H1 (cell line): ENCODE measurements at places on chromosomes 11 and 22.
A peak's percentile ranks its signal among the peaks of the same experiment; 100 is the strongest.

DNA sequence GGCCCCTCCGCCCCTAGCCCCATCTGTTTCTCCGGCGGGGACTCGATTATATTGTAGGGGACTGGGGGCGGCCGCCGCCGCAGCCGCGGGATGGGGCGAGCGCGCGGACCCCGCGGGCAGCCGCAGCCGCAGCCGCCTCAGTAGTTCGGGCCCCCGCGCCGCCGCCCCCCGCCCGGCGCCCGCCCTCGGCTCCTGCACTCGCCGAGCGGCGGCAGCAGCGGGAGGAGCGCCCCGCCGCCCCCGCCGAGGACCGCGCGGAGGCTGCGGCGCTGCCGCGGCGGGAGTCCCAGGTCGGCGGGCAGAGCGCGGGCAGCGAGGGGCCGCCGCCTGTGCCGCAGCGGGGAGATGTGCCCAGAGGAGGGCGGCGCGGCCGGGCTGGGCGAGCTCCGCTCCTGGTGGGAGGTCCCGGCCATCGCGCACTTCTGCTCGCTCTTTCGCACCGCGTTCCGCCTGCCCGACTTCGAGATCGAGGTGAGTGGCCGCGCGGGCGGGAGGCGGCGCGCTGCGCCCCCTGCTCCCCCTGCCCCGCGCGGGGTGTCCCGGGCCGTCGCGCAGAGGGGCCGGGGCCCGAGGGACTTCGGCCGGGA is at the start of gene CECR2:
TSS of gene CECR2 (plus strand) at position 22 of the 587 bp plus-strand sequence. CDS start at position 346, 324 bp downstream.
- peak; percentile 71 for DNase-seq

DNA sequence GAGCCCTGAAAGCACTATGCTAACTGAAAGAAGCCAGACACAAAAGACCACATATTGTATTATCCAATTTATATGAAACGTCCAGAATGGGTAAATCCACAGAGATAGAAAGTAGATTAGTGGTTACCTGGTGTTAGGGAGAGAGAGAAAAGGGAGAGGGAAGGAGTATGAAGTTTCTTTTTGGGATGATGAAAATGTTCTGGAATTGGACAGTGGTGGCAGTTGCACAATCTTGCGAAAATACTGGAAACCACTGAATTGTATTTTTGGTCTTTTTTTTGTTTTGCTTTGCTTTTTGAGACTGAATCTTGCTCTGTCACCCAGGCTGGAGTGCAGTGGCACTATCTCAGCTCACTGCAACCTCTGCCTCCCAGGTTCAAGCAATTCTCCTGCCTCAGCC is 63.5 kb downstream of the MRTFA start:
- no peak for DNase-seq

- DNase-seq = no peak
These were observed 15.6 kb downstream of the GRAMD4 start for GRCh38 chr22:46635756-46636155.

DNA sequence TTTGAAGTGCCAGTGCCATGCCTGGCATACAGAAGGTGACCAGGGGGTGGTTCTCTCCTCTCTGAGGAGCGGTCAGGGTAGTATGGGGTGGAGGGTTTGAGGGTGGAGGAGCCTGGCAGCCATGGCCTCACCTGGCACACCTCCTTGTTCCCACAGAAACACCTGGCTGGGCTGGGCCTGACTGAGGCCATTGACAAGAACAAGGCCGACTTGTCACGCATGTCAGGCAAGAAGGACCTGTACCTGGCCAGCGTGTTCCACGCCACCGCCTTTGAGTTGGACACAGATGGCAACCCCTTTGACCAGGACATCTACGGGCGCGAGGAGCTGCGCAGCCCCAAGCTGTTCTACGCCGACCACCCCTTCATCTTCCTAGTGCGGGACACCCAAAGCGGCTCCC is 9.6 kb downstream of the SERPINH1 start:
- DNase-seq = no peak

- no peak for DNase-seq
These were observed 940 bp upstream of the TNKS1BP1 start for GRCh38 chr11:57325735-57326048.

DNA sequence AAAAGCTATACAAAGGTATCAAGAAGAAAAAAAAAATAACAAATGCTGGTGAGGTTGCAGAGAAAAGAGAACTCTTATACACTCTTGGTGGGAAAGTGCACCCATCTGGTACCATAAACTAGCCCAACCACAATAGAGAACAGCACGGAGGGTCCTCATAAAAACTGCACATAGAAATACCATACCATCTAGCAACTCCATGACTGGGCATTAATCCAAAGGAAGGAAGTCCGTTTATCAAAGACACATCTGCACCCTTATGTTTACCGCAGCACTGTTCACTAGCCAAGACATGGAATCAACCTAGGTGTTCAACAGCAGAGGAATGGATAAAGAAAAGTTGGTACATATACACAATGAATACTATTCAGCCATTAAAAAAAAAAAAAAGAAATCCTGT is 10.8 kb upstream of the CLDN5 start:
- DNase-seq = no peak

DNA sequence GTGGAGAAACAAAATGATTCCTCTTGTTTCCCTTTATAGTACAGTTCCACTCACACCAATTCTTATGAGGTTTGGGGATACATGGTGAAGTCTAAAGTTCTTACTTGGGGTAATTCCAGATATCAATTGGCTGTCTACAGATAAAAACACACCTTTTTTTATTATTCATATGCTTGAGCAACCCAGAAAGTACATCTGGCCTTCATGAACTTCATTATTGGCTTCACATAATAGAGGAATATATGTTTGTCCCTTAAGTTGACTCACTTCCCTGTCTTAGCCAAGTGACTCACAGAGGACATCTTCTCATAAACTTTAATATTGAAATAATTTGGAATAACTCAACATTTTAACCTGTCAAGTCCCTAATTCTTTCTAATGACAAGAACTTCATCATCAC is 36.3 kb upstream of the SOX6 start:
- no peak for DNase-seq

DNA sequence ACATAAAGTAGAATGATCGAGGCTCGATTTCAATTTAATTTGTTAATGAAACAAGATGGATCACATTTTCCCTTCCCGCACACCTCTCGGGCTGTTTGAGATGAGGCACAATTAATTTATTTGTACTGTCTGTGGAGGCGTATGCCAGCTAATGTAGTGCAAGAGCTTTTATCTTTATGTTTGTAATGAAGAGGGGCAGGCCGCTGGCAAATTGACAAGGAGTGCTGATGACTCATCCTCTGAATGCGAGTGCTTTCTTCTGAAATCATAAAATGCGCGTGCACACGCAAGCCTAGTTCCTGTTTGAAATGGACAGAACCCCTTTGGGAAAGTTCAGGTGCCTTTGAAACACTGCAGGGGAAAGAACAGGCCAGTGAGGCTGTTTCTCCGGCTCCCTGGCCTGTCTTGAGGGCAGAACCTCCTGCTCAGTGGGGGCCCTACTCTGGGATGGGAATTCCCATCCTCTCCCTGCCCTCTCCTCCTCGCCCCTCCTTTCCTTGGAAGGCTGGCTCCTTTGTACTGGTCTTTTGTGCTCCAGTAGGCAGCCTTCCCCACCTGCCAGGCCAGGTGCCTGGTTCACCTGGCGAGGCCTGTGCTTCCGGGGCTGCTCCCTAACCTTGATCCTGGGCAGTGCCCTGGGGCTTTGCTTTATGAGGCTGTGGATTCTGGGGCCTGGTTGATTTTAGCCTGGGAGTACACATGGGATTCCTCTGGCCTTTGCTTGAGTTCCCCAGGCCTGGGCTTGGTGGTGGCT is 50.3 kb downstream of the TEAD1 start:
- peak; percentile 89 for DNase-seq

DNA sequence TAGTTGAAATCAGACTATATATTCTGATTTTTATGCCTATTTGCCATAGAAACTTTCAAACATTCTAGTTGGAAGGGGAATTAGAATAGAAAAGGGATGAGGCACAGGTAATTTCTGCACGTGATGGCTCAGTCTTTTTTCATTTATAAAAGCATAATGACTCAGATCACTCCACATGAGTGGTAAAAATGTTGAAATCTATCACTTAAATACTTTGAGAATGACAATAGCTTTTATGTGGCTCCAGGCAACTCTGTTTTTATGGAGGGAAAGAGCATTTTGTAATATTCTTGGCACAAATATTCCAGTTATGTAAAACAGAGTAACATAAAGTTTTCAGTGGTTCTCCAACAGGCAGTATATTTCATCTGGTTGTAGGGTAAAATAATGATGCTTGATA is 5.9 kb upstream of the MMP3 start:
- no peak for DNase-seq

DNA sequence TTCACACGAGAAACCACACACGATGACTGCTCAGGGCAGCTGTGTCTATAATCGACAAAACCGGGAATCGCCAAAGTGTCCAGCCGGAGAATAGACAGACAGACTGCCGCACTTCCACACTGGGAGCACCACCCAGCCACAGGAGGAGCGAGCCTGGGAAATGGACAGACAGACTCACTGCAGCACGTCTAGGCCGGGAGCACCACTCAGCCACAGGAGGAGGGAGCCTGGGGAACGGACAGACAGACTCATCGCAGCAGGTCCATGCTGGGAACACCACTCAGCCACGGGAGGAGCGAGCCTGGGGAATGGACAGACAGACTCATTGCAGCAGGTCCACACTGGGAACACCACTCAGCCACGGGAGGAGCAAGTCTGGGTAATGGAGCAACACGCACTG is 137.2 kb downstream of the BRD1 start:
- DNase-seq = no peak
